ENCODE measurements at places on chromosomes 5 and 9.

DNA sequence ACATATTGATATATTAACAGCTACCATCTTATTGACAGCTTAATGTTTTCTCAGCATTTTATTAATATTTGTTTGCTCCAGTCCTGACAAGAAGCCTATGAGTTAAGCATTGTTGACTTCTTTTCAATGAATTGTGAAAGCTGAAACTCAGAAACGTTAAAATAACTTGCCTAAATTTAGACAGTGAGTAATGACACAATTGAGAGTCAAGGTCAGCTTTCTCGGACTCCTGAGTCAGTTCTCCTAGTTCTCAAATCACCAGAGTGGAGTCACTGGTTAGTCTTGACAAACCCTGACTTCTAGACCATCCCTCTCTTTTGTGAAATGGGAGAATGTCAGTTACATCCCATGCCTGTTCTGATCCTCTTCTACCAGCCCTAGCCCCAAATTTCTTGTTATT is 222.7 kb upstream of the ACO1 start:
- DNase-seq = no peak

DNA sequence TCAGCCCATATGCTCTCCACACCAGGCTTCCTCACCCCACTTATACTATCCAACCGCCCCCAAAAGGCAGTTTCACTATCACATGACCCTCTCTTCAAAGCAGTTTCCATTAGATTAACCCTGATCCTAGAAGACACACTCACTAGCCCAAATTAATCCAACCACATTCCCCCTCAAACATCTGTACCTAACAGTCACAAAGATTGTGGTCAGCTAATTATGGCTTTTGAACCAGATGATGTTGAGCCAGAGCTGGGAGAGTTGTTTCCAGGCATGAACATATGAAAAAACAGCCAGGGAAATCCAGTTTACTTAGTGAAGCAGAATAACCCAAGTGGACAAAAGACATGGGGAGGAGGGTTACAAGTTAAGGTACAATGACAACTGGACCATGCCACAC is 131.2 kb downstream of the SPOCK1 start:
- no peak for DNase-seq

GRCh38 chr9:77022783-77023440 is 3.5 kb downstream of the FOXB2 start:
- peak; percentile 4 for DNase-seq

GRCh38 chr5:80757290-80757689 is 102.5 kb upstream of the DHFR start:
- DNase-seq = no peak

DNA sequence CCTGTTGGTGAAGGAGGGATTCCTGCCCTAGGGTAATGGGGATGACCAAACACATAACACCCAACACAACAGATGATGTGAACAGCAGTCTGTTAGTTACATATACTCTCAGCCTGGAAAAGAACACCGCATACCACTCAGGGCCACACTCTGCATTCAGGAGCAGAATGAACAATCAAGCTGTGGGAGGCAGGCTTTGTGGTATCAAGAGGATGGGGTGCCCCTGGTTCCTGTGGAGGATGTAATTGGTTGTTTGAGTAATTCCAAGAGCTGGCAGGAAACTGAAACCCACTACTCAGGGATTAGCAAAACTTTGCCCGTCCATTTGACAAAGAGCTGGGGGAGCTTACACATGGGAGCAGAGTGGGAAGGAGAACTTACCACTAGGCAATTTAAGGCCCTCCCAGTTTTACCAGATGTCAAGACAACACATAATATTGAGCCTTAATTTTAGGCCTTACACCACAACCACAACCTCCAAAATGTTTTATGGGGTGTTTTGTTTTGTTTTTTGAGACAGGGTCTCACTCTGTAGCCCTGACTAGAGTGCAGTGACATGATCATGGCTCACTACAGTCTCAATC is 15.6 kb upstream of the PRKAA1 start:
- DNase-seq = peak; percentile 27

- no peak for DNase-seq
Measured at GRCh38 chr9:92294297-92294676, 790 bp upstream of the IARS1 start.

DNA sequence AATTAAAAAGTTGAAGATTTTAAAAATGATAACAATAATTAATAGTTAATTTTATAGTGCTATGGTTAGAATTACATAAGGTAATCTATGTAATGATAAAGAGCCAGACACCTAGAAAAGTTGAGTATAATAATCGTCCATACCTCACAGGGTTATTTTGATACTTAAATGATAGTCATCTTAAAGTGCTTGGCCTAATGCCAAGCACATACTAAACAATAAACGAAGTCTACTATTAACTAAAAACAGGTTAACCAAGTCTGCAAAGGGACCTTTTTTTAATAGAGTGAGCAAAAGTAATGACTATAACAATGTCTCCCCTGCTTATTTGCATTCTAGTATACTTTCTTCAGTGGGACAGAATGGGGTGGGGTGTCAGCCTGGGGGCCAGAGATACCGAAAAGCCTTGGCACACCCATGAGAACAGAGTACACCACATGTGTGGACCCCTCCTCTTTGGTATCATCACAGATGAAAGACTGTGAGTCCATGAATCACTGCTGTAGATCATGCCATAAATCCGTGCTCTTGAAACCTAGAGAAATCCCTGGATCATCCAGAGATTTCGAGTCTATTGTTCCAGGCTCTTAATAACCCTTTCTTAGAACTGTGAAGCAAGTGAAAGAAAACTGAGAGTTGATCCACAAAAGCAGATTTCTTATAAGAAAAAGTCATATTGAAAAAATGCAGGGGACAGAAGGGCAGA is 249.5 kb downstream of the PRELID2 start:
- no peak for DNase-seq

- no peak for DNase-seq
Measured at GRCh38 chr5:14081791-14082190, 61.4 kb upstream of the TRIO start.

DNA sequence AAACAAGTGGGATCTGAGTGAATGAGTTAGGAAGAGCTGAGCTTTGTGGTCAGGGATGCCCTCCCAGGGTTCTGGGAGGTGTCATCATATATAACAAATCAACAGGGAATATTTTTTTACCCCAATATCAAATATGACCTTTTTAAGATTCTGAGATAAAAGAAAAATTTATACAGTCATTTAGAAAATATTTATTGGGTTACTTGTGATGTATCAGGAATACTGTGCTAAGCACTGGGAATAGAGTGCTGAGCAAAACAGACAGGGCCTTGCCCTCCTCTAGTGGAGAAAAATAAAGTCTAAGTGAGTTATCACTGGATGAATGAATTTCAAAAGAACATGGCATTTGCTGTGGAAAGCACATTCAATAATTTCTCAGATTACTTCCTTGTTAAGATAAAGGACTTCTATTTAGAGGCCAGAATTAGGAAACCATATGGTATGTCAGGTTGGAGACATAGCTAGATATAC is 102.9 kb downstream of the BOD1 start:
- no peak for DNase-seq

DNA sequence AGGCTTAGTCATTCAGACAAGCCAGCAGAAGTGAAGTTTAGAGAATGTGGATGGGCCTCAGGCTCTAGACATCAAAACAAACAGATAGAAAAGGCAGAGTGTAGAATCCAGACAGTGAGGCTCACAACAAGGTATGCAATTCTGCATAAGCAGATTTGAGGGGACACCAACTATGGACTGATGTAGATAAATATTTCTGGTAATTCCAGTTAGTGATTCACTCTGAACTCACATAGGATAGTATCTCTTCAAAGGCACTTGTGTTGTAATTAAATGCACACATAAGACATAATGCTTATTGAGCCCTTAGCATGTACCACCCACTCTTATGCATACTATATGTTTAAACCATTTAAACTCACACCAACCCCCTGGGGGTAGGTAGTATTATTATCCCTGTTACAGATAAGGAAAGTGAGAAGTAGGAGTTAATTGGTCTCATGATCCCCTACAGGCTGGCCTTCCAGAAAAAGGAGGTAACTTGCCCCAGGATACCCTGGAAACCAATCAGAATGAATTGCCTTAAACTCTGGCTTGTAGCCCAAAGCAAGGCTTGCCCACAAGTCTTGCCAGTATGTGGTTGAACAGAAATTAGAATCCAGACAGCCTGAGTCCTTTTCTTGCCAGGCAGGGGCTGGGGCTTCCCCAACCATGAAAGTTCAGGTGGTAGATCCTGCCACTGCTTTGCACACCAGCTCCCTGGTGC is 39.5 kb upstream of the HSPB3 start:
- DNase-seq = no peak

- DNase-seq = no peak
Measured at GRCh38 chr5:143200781-143201398, 202.6 kb downstream of the NR3C1 start.

DNA sequence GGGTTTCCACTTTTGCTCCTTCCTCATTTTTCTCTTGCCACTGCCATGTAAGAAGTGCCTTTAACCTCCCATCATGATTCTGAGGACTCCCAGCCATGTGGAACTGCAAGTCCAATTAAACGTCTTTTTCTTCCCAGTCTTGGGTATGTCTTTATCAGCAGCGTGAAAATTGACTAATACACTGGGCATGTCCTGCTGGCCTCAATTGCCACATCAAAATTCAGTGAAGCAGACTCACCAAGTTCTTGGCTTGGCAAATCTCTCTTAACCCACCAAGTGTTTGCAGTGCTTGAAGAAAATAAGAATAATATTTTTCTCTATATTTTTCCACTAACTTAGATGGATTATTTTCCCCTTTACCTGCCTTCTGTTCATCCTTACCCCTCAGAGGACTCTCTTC is 212.0 kb downstream of the BRINP1 start:
- no peak for DNase-seq

DNA sequence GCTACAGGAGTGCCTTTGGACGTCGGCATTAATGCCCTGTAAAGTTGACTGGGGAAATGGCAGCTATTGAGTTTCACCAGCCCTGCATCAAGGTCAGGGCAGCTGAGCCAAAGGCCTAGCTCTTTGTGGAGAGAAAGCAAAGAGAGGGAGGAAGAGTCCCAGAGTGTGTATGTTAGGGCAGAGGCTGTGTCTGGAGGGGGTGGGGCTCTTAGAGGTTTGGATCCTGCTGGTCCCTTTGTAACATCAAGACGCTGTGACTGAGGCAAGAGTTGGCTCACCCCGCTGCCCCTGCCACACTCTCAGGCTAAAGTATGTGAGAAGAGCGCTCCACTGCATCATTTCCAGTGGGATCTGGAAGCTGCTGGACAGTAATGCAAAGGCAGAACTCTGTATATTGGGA is 34.3 kb downstream of the TMOD1 start:
- no peak for DNase-seq

DNA sequence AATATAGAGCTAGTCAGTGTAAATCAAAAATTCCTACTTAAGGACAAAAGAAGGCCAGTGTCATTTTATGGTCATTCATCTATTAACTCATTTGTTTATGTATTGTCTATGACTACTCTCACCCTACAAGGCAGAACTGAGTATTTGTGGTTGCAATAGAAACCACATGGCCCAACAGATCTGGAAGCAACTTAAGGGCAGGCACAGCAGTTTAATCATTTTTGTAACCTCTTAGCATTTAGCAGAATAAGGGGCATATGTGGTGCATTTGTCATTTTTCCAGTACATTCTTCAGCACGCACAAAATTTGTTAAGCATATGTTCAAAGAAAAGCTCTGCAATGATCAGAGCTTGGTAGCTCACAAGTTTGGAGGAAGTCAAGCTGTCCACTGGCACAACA is 1.1 kb downstream of the FKBP15 start:
- no peak for DNase-seq

GRCh38 chr5:99102073-99102697 is 173.4 kb upstream of the CHD1 start:
- DNase-seq = no peak

Data from stimulated activated CD4-positive, alpha-beta T cell treated with anti-CD3 and anti-CD28 coated beads, TNF-alpha, amount 100 ng/mL, for 48 hours (primary cell).